ENCODE measurements at places on chromosomes 11 and 22.

DNA sequence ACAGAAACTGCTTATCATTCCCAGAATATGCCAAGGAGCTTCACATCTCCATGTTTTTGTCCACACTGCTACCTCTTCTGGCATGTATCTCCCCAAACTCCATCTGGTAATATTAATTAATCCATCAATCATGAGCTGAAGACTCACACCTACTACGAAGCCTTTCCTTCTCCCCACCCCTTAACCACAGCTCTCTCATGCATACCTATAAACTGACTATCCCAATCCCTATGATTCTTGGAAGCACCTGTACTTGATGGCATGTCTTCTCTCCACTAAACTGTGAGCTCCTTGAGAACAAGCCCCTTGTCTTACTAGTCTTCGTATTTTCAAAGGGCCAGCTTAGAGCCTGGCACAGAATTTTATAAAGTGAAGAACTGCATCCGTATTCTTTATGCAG is 47.3 kb downstream of the RELT start:
- H3K27me3 ChIP-seq = no peaks in the 10 kb centered on the region
- H3K4me1 ChIP-seq = peaks cover 9% of the 10 kb centered on the region
- H3K4me3 ChIP-seq = no peak overlapping the region
- no peak for DNase-seq
- no peak overlapping the region for H3K27ac ChIP-seq
- H3K36me3 ChIP-seq = peaks cover under 1% of the 10 kb centered on the region

DNA sequence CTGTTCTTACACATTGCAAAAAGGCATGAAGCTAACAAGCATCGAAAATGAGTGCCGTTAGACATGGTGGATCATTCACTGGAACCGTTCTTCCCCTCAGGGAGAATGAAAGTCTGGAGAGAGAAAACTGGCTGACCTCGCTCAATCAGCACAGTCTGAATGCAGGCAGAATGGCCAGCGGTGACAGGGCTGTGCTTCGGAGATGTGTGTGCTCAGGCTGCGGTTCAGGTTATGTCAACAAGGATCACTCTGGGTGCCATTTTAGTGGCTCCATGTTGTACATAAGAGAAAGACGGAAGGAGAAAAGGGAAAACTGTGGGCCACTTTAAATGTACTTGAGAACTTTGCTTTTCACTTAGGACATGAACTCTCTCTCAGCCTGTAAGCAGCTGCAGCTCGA is 749.8 kb upstream of the ARHGAP42 start:
- DNase-seq = no peak
- H3K36me3 ChIP-seq = no peaks in the 10 kb centered on the region

DNA sequence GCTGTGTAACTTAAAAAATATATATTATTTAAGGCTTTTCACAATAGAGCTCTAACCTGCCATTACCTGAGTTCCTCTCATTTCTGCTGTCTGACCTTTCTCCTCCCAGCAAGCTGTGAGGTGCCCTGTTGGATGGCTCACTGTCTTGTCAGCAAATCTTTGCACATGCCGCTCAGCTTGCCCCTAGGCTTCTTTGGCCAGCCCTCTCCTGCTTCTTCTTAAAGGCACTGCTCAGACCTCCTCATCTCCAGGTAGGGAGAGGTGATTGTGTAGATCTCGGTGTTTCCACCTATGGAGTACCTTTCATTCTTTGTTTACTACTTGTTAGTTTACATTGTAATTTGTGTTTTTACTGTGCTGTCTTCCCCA is 96.5 kb downstream of the EXT2 start:
- DNase-seq = no peak
- H3K4me3 ChIP-seq = no peak overlapping the region
- H3K36me3 ChIP-seq = peaks cover 46% of the 10 kb centered on the region
- no peak overlapping the region for H3K27ac ChIP-seq

DNA sequence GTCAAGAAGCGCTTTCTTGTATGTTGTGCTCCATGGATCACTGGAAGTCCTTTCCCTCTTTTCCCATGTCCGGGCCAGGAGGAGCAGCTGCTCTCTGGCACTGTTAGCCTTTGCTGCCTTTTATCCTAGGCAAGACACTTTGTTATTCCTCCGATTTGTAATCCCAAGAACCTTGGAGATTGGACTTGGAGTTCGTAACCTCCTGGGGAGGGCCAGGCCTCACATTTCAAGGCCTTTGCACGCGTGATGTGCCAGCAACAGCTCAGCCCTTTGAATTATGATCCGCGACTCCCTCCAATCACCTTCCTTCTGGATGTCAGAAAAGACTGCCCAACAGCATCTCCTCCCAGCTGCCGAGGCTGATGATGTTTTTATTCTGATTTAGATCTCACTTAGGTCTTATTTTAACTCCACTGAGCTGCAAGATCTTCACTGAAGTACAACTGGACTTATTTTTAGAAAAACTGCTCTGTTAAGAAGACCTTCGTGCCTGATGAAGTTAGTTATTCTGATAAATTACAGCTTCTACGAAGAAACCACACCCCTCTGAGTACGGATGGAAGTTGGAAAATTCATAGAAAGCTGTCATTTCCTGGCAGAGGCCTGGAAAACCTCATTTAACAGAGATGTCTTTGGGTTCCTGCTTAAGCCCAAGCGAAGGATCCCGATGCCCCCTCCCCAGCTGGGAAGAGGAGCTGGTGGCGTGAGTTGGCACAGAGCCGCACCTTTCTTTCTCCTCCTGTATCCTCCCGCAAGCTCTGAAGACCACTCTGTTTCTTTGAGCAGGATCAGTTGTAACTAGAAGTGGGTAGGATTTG is 62.4 kb downstream of the PARVB start:
- no peak overlapping the region for H3K27ac ChIP-seq
- H3K27me3 ChIP-seq = no peaks in the 10 kb centered on the region
- no peak for DNase-seq

DNA sequence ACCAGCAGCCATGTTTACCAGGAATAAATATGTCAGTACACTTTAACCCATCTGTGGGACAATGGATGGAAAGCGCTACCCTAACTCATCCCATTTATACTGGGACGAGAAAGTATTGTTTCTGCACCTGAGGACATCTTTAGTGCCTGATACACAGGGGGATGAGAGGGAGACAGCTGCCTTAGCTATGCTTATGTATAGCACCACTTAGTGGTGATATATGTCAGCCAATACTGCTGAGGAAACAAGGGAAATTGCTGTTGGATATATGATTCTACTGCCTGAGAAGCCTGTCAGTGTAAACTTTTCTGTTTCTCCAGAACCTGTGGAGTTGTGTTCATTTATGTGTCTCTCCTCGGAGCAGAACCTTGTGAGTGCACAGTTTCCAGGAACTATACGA is 13.3 kb upstream of the CEP295 start:
- no peak for DNase-seq
- no peaks in the 10 kb centered on the region for H3K36me3 ChIP-seq
- no peak overlapping the region for H3K27ac ChIP-seq
- no peak overlapping the region for H3K4me3 ChIP-seq
- H3K27me3 ChIP-seq = no peaks in the 10 kb centered on the region

GRCh38 chr22:33034753-33035152 is 23.4 kb downstream of the SYN3 start:
- no peaks in the 10 kb centered on the region for H3K27me3 ChIP-seq
- H3K4me3 ChIP-seq = no peak overlapping the region
- H3K4me1 ChIP-seq = peaks cover 43% of the 10 kb centered on the region
- no peak overlapping the region for H3K27ac ChIP-seq
- no peaks in the 10 kb centered on the region for H3K36me3 ChIP-seq
- no peak for DNase-seq

- DNase-seq = no peak
- no peaks in the 10 kb centered on the region for H3K36me3 ChIP-seq
- H3K27ac ChIP-seq = no peak overlapping the region
- H3K4me3 ChIP-seq = no peak overlapping the region
- peaks cover 22% of the 10 kb centered on the region for H3K4me1 ChIP-seq
- H3K27me3 ChIP-seq = no peaks in the 10 kb centered on the region
Observed at GRCh38 chr11:117633186-117633754, 163.7 kb downstream of the DSCAML1 start.

Measured in WTC11 (cell line).